ENCODE measurements at places on chromosomes 12 and 14. TPM values are rescaled to one million over a fixed set of nuclear protein-coding genes. Genes with fewer than 3 reads are reported as not detected.

- DNase-seq, result no peak
- peaks cover 17% of the 10 kb centered on the region for H3K4me1 ChIP-seq
- H3K27ac ChIP-seq, result no peak overlapping the region
- H3K27me3 ChIP-seq, result no peaks in the 10 kb centered on the region
Measured at GRCh38 chr12:109462868-109463692, 14.0 kb downstream of the KCTD10 start.

- H3K27me3 ChIP-seq, result no peaks in the 10 kb centered on the region
- H3K27ac ChIP-seq, result no peak overlapping the region
- peaks cover 27% of the 10 kb centered on the region for H3K4me1 ChIP-seq
Measured at GRCh38 chr14:21092273-21093011, 6.0 kb downstream of the ZNF219 start.

- peaks cover 2% of the 10 kb centered on the region for H3K27me3 ChIP-seq
- H3K27ac ChIP-seq, result no peak overlapping the region
- no peak overlapping the region for H3K4me3 ChIP-seq
- no peaks in the 10 kb centered on the region for H3K36me3 ChIP-seq
- no peak for DNase-seq
Measured at GRCh38 chr12:122199484-122200355, 3.8 kb upstream of the B3GNT4 start.

The DEPDC4 gene
- total RNA-seq, result 0.38 TPM

- no peak overlapping the region for H3K27ac ChIP-seq
- H3K27me3 ChIP-seq, result no peaks in the 10 kb centered on the region
- DNase-seq, result no peak
- H3K4me3 ChIP-seq, result no peak overlapping the region
Measured at GRCh38 chr12:110137786-110138185, 13.6 kb downstream of the IFT81 start.

DNA sequence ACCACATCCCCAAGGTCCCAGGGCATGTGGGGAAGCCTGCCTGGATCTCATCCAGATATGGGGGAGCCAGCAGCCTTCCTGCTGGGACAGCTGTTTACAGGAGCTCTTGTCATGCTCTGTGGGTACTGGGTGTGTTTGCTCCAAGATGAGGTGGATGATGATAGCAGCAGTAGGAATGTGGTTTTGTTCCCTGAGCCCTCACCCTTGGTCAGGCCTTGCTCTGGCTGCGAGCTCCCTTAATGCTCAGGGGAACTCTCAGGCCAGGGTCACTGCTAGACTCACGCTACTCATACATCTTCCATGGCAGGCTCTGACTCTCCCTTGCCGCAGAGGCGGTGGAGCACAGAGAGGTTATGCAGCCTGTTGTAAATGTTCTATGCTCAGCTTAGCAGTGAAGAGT lies 990.3 kb downstream of the AACS start:
- no peaks in the 10 kb centered on the region for H3K4me1 ChIP-seq
- H3K27me3 ChIP-seq, result no peaks in the 10 kb centered on the region
- H3K27ac ChIP-seq, result no peak overlapping the region
- no peaks in the 10 kb centered on the region for H3K36me3 ChIP-seq

GRCh38 chr12:94650143-94651056 lies at the start of gene TMCC3:
TSS of gene TMCC3 (minus strand) at chr12:94650557. CDS start at chr12:94650430, 127 bp downstream.
- no peak for DNase-seq
- peak within 1 kb of the TSS; percentile 44 for H3K4me3 ChIP-seq
- no peak within 1 kb of the TSS for H3K27ac ChIP-seq
- no peaks in the 10 kb centered on the region for H3K36me3 ChIP-seq
- H3K27me3 ChIP-seq, result peaks cover 20% of the 10 kb centered on the region

DNA sequence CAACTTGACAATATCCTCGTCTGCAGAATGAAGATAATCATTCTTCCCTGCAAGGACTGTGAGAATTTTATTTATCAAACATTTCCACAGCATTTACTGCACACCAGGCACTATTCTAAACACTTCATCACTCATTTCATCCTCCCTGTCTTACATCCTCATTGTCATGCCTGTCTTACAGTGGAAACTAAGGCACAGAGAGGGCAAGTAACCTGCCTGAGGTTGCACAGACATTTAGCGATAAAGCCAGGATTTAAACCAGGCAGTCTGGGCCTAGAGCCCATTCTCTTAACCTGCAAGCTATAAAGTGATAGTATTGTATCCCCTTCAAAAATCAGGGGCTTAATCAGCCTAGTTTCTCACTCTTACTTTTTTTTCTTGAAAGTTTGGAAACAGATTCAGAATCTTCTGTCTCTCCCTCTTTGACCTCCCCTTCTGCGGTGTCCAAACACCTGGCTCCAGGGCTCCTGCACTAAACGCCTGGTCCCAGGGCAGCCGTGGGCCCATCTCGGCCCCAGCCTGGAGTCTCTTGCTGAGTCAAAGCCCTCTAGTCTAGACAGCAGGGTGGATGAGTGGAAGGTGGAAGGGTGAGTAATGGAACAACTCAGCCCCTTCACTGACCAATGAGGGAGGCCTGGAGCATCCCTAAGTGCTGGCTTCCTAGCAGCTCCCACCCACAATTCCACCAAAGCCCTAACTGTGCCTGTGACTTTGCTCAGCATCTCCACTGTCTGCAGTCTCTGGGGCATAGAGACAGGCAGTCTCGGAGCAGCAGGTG lies 12.5 kb downstream of the ISM2 start:
- no peak overlapping the region for H3K27ac ChIP-seq
- no peak for DNase-seq
- H3K27me3 ChIP-seq, result peaks cover 2% of the 10 kb centered on the region
- no peaks in the 10 kb centered on the region for H3K4me1 ChIP-seq
- no peaks in the 10 kb centered on the region for H3K36me3 ChIP-seq
- H3K4me3 ChIP-seq, result no peak overlapping the region

GRCh38 chr14:72521045-72521444 lies 372.9 kb downstream of the DPF3 start:
- peaks cover 4% of the 10 kb centered on the region for H3K27me3 ChIP-seq
- DNase-seq, result no peak
- H3K4me1 ChIP-seq, result peaks cover 42% of the 10 kb centered on the region
- H3K36me3 ChIP-seq, result no peaks in the 10 kb centered on the region
- H3K27ac ChIP-seq, result no peak overlapping the region

The POU6F1 gene
- 61.9 TPM for total RNA-seq

- DNase-seq, result no peak
- H3K27me3 ChIP-seq, result no peaks in the 10 kb centered on the region
- no peak overlapping the region for H3K4me3 ChIP-seq
- H3K4me1 ChIP-seq, result no peaks in the 10 kb centered on the region
- H3K27ac ChIP-seq, result no peak overlapping the region
- no peaks in the 10 kb centered on the region for H3K36me3 ChIP-seq
Measured at GRCh38 chr14:21332950-21333349, 50.9 kb downstream of the SUPT16H start.

All from T-cell (primary cell).